ENCODE measurements at places on chromosomes 3 and 15.

- no peak for DNase-seq
These were observed 110.1 kb upstream of the LPP start for GRCh38 chr3:188043891-188044290.

- no peak for DNase-seq
These were observed 29.7 kb downstream of the GLCE start for GRCh38 chr15:69190091-69190490.

DNA sequence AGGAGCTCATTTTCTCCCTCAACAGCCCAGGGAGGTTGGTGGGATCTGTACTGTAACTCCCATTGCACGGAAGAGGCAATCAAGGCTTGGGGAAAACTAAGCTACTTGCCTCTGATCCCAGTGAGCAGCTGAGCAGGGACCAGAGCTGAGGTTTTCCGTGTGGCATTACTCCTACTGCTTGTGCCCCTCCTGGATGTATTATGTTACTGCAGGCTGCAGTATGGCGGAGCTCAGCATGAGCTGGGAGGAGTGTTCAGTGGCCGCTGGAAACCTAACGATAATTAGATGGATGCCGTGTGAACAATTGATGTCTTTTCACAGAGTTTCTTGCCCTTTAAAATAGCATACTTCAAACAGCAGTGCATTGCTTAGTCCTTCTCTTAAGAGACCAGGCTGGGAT is 2.0 kb upstream of the TPRG1 start:
- DNase-seq, result no peak

- no peak for DNase-seq
These were observed 8.5 kb downstream of the CCDC9B start for GRCh38 chr15:40332113-40332781.

- no peak for DNase-seq
These were observed 24.6 kb downstream of the MAPKBP1 start for GRCh38 chr15:41798607-41799487.

DNA sequence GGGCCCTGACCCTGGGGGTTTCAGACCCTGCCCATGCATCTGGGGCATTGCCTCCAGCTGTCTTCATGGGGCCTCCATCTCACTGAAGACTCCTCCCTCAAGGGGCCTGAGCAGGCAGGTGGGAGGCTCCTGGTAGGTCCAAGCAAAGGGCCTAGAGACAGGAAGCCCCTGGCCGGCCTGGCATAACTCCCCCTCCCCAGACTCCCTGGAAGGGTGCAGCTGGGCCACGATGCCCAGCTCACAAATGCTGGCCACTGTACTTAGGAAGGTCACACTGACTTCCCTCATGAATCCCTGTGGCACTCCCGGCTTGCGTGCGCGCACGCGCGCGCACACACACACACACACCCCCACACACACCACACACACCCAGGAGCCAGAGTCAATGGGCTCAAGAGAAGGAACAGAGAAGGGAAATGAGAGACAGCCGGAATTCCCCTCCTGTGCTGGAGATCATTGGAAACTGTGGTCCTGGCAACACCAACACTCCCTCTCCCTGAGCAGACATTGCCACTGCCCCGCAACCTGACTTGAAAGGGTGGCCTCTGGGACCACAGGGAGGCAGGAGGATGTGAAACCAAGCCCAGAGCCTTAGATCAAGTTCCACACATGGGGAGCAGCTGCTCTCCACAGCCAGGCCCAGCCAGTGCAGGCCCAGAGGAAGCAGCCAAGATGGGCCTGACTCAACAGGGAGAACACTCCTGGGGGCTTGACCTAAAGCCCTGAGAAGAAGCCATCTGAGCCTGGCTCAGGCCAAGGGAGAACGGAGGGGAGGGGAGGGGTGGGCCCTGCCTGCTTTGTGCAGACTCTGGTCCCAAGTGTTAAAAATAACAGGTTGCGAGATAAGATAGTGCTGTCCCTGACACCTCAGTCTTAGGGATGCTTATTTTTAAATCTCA is 69.7 kb downstream of the SCN5A start:
- DNase-seq, result no peak

DNA sequence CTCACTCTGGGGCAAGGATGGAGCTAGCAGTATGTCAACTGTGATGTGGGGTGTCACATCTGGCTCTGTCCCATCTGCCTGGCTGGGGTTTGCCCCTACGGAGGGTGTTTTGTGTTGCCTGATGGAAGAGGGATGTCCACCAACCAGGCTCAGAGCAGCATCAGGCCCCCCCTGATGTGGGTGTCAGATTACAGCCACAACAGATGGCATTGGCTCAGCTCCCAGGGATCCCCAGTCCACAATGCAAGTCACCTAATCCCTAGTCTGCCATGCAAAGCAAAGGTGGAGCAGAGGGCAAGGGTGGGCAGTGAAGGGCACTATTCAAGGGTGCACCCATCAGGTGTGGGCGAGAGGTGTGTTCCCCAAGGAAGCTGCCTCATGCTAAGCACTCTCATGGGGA is 48.9 kb upstream of the AMOTL2 start:
- no peak for DNase-seq

DNA sequence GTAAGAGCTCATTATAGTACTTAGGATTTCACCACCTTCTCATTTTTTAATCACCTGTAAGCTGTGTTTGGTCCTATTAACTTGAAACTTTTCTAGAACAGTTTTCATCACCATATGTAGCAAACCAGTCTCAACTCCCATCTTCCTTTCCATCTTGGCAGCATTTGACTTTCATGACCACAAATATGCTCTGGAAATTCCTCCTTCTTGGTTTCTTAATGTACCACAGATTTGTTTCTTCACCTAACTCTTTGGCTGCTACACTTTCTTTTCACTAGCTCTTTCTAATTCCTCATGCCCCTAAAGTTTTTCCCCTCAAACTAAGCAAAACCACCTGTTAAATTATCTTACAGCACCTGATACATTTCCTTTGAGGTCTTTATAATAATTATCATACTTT is 13.2 kb upstream of the NMB start:
- DNase-seq, result no peak

- no peak for DNase-seq
These were observed 29.1 kb downstream of the RUVBL1 start for GRCh38 chr3:128094295-128095151.

- no peak for DNase-seq
These were observed 14.8 kb upstream of the NPTN start for GRCh38 chr15:73648014-73648295.

DNA sequence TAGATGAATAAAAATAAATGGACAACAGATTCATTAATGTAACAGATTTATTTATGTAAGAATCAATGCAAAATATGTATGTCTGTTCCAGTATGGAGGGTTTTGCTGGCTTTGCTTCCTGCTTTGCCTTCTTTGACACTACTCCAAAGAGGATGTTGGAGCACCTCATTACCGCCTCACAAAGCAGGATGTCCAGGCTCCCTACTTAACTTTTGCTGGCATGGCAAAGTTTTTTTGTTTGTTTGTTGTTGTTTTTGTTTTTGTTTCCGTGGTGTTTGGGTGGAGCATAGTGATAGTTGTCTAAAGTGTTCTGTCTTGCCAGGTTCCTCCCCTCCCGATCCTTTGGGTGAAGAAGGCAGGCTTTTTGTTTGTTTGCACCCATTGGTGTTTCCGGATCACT is 38.7 kb downstream of the DIPK2A start:
- no peak for DNase-seq

- no peak for DNase-seq
These were observed 433.5 kb upstream of the PPP2R3A start for GRCh38 chr3:135532021-135532420.

- DNase-seq, result no peak
These were observed 59.7 kb downstream of the CCDC33 start for GRCh38 chr15:74295800-74296199.

DNA sequence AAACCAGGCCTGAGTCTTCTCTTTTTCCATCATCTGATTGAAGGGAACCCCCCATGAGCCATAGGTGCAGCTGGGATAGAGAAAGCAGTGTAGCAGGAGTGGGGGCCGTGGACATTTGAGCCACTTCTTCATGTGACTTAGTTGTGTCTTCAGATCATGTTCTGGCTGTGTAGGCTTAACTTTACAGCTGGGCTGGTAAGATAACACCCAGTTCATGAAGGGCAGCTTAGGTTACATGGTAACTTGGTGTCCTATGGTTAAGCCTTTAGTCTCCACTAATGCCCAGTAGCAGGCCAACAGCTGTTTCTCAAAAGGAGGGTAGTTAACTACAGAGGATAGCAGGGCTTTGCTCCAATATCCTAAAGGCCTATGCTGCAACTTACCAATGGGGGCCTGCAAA is 11.4 kb upstream of the SNRPN start:
- DNase-seq, result no peak

- DNase-seq, result no peak
These were observed 440.9 kb downstream of the PDCD6IP start for GRCh38 chr3:34239287-34239686.

DNA sequence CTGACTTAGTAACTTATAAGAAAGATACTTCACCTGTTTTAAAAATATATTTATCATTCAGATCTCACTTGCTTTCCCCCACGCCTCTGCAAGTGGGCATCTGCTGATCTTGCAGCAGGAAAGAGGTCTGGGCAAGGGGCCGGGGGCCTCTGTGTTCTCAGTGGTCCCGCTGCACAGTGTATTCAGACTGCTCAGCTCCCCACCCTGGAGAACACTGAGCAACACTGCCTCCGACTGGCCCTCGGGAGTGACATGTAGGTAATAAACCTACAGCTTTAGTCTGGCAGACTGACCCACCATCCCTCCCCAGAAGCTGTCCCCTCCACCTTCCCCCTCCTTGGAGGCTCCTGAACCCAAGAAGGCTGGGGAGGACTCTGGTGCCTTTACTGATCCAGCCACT is 43.8 kb downstream of the GABRB3 start:
- no peak for DNase-seq

- DNase-seq, result no peak
These were observed 1.5 kb downstream of the ARIH1 start for GRCh38 chr15:72475674-72476073.

DNA sequence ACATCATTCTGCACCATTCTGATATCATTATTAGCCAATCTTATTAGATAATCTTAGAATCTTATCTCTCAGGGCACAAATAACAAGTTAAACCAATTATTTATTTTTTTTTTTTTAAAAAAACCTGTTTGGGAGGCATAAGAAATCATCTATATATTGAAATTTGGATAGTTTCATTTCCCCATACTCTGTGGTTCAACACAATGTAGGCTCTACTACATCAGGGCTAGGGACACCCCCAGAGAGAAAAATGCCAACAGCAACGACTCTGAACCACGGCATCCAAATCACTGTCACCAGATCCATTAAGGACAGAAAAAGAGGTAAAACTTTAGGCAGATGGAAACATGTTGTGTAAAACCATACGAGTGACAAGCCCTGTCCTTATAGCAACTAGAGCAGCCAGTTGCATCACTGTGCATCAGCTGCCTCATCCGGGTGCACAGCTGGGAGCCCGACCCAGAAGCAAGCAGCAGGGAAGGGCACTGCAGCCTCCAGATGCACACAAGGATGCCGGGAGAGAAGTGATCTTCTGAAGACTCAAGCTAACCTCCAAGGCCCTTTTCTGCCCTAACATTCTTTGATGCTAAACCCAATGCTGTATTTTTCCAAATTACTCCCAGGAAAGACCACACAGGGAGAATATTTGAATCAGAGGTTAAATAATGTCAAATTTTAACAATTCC is 381.1 kb downstream of the CTNNB1 start:
- no peak for DNase-seq

GRCh38 chr3:157274644-157275137 is 114.7 kb upstream of the CCNL1 start:
- DNase-seq, result no peak

DNA sequence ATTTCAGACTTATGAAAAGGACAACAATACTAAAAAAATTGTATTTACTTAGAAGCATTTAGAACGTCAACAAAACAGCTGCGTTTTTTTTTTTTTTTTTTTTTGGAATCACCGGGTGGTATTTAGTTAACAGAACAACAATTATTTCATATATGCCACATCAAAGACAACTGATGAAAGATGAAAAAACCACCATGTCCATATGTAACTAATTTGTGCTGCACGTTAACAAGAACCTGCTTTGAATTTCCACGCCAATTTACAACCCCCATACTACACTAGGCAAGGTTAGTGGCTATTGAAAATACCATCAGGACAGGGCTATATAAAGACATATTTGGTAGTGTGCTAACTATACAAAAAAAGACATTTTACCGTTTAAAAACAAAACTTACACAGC is 189.3 kb upstream of the ROBO1 start:
- DNase-seq, result no peak

- no peak for DNase-seq
These were observed 153.9 kb upstream of the ARHGEF26 start for GRCh38 chr3:153967260-153967659.

DNA sequence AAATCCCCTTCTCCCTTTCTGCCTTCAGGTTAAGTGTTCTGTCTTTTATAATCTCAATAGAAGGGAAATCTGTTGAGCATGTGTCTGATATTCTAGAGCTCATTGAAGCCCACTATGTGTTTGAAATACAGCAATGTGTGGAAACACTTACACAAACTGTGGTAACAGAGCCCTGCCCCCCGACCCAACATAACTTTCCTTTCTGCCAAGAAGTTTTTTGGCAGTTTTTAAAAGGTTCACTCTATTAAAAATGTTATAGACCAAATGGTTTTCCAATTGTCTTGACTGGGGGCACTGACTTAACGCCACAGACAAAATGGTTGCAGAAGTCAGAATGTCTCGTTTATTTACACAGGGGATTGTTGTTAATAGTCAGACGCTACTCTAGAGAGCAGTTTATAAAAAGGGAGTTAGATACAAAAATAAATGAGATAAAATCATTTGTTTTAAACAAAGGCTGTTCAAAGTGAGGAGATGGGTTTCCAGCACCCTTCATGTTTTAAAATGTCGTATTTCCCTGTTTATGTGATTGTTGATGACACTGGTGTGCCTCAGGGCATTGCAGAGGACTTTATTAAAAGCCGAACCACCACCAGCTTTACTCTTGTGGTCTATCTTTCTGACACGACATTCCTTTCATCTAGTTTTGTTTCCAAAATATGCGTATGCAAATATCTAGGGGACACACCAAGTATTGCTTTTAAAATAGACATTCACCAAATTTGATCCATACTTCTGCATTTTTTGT is 26.7 kb upstream of the GREM1 start:
- no peak for DNase-seq

DNA sequence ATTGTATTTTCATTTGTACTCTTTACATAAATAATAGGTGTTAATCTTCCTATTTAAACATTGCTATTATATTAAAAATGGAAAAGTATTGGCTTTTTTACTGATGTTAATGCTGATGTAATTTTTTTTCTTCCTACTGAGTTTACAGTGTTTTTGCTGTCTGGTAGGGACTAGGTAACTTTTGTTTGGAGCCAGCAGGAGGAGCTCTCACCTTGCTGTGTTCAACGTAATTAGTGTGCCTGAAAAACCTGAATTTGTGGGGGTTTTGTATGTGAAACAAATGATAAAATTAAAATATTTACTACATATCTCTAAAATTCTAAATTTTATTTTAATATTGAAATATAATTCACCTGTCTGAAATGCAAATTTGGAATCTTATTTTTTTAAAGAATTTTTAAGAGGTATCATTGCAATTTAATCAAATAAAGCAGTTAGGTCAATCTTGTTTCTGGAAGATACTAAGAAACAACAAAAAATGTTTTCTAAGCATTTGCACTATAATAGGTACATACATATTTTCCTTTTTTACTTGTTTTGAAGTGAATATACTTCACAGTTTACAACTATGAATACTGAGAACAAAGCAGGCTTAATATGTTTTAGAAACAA is 48.8 kb downstream of the EPHA6 start:
- DNase-seq, result peak; percentile 22

Measured in left lung (tissue), 14 donors.